Stimulated activated CD4-positive, alpha-beta T cell treated with anti-CD3 and anti-CD28 coated beads, Interleukin-12 subunit alpha, Interleukin-12 subunit beta, amount 100 ng/mL, for 24 hours (primary cell): ENCODE measurements at places on chromosomes 12 and 14.

- no peak for DNase-seq
Measured at GRCh38 chr14:71741241-71741640, 191.0 kb upstream of the RGS6 start.

DNA sequence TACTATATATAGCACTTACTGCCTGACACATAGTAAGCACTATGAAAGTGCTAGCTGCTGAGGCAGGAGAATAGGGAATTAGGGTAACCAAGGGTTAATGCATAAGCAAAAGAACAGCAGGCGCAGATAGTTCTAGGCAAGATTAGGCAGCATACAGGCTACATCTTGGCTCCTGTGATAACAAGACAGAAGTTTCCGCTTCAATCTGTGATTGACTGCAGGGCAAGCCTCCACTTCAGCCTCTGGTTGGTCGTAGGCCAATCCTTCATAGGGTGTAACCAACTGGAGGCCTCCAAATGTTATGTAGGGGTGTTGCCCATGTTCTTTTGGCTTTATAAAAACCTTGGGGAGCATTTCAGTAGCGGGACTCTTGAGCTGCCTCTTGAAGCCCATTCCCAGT is 46.9 kb downstream of the KLHL28 start:
- no peak for DNase-seq

DNA sequence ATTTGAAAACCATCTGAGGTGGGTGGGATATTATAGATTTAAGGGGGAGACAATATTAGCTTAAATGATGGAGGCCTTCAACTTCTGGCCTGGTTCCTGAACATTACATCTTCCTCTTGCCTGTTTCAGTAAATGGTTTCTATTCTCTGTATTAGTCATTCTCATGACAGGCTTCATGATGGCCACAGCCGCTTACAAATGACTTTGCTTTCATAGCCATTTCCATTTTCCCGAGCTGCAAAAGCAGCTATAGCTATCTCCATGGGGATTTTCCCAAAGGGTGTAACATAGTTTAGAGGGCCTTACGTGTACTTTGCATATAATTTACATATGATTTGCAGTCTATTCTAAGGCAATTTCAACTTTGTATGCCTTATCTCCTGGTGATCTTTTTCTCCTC is 121.8 kb downstream of the NRXN3 start:
- no peak for DNase-seq

- no peak for DNase-seq
Measured at GRCh38 chr14:93320489-93320888, 12.3 kb downstream of the BTBD7 start.

- DNase-seq = no peak
Measured at GRCh38 chr14:55074662-55075061, 23.2 kb downstream of the MAPK1IP1L start.

DNA sequence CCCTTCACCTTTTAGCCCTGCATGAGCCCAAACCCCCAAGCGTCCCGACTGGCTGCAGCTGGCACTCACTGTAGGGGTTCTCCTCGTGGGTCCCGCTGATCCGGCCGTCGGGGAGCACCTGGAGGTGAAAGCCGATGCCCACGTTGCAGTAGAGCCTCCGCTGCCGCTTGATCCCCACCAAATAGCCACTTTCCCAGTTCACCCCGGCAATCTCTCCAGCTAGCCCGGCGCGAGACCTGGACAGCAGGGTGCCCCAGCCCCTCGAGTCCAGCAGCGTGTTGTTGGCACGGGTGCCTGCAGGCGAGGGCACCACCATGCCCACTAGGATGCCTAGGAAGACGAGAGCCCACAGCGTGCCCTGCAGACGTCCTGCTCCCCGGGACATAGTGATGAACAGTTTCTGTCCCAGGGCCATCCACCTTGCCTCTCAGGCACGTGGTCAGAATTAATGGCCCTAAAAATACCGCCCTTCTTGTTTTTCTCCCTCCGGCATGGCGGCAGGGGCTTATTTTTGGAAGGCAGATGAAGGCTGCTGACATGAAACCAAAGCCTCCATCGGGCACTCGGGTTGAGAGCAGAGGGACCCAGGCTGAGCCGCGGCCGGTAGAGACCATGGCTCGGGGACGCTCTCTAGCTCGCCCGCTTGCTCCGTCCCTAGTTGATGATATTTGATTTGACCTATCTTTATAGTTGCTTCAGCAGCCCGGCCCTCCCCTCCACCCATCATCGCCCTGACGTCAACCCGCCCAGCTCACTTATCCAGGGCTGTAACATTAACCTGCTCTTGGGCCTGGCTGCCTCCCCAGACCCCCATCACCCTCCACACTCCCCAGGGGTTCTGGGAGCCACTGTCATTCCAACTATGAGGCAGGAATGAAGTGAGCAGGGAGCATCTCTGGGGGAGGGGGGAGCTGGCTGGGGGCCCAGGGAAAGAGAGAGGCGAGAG is at the start of gene FGF6:
FGF6 (minus strand) TSS at position 660 of the 946 bp plus-strand sequence; CDS start at position 415, 245 bp downstream.
- DNase-seq = no peak

DNA sequence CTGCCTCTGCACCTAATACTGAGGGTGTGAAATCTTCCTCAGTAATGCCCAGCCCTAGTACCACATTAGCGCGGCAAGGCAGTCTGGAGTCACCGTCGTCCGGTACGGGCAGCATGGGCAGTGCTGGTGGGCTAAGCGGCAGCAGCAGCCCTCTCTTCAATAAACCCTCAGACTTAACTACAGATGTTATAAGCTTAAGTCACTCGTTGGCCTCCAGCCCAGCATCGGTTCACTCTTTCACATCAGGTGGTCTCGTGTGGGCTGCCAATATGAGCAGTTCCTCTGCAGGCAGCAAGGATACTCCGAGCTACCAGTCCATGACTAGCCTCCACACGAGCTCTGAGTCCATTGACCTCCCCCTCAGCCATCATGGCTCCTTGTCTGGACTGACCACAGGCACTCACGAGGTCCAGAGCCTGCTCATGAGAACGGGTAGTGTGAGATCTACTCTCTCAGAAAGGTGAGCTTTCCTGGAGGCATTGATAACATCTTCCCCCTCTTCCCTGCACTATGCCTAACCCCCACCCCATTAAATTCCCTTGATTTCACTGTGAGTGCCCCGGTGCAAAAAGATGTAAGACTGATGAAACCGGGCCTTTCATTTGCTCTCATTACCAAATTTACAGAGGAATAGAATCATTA is 291.4 kb downstream of the NAV3 start:
- DNase-seq = no peak

DNA sequence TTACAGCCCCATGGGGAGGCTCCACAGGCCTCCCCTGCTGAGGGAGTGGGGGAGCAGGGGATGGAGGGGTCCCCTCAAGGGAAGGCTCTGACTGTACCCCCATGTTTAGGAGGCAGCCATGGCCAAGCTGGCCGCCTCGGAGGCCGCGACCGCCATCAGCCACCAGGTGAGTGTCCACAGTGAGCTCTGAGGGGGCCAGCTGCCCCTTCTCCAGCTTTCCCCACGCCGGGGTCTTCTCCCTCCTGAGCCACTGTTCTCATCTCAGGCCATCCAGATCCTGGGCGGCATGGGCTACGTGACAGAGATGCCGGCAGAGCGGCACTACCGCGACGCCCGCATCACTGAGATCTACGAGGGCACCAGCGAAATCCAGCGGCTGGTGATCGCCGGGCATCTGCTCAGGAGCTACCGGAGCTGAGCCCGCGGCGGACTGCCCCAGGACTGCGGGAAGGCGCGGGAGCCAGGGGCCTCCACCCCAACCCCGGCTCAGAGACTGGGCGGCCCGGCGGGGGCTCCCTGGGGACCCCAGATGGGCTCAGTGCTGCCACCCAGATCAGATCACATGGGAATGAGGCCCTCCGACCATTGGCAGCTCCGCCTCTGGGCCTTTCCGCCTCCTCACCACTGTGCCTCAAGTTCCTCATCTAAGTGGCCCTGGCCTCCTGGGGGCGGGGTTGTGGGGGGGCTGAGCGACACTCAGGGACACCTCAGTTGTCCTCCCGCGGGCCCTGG is 13.6 kb downstream of the ACADS start:
- DNase-seq = no peak
